ENCODE measurements at places on chromosomes 2 and 18.

GRCh38 chr2:220224691-220225543 is 597.5 kb downstream of the SLC4A3 start:
- peak; percentile 89 for DNase-seq

- DNase-seq, result no peak
Observed at GRCh38 chr18:48663931-48664847, 125.4 kb downstream of the CTIF start.

DNA sequence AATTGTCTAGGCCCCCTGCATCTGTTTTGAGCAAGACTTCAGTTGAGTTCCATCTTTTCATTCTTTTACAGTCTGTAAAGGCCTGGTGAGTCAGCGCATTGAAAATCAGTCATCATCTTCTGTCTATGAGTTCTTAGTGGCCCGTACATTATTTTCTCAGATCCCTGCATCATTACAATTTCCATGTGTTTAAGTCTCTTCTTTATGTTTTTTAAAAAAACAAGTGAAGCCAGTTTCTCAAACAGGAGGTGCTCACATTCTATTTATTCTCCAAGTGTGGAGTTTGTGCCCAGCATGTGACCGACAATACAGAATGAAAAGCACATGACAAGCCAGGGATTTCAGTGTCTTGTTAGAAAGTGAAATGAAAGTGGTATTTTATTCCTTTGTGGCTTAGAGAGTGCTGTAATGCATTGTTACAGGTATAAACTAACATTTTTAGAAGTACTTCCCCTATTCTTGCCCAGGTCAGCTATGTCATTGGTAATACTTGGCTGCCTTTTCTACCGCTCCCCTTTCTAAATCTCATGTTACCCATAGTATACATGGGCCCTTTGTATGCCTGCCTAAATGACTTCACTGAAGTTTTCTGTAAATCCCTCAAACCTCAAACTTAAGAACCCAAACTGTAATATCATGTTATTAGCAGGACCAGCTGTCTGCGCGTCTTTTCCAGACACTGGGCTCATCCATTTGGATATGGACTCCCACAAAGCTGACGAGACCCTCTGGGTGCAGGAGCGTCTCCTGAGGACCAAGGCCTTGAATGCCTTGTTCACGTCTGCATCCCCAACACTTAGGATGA is 67.6 kb downstream of the FEZ2 start:
- DNase-seq, result no peak

GRCh38 chr2:101256316-101256715 is 3.6 kb downstream of the CNOT11 start:
- no peak for DNase-seq

DNA sequence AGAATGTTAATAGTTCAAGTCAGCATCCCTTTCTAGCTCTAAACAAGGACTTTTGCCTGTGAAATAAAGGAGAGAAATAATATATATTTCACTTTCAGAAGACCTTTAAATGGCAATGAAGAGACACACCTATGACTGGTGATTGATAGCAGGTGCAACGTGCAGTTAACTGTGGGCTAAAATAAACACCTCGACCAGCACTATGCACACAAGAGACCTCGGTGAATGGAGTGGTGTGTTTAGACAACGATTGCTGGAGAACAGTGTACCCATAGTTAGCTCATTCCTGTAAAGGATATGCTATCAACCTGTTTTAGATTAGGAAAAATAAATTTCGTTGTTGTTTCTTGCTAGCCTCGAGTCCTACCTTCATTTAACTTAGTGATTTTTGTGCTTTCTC is 143.4 kb downstream of the NR4A2 start:
- no peak for DNase-seq

GRCh38 chr2:126916744-126917143 is 18.1 kb downstream of the TEX51 start:
- no peak for DNase-seq

DNA sequence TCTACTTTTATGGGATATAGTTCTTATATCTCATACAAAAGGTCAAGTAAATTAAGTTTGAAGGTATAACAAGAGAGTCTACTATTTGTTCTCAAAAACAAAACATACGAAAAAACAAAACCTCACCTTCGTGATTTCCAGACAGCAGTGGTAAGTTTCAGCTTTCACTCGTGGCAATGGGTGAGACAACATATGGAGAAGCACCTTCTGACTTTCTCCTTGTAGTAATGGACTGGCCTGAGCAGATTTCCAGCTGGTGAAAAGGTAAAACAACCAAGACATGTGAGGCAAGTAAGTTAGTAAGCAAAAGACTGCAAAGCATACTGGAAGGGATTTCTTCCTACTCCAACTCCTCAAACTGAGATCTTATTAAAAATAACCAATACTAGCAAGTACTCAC is 39.6 kb downstream of the RTTN start:
- DNase-seq, result no peak

GRCh38 chr2:204988836-204989235 is 443.6 kb downstream of the PARD3B start:
- DNase-seq, result no peak

DNA sequence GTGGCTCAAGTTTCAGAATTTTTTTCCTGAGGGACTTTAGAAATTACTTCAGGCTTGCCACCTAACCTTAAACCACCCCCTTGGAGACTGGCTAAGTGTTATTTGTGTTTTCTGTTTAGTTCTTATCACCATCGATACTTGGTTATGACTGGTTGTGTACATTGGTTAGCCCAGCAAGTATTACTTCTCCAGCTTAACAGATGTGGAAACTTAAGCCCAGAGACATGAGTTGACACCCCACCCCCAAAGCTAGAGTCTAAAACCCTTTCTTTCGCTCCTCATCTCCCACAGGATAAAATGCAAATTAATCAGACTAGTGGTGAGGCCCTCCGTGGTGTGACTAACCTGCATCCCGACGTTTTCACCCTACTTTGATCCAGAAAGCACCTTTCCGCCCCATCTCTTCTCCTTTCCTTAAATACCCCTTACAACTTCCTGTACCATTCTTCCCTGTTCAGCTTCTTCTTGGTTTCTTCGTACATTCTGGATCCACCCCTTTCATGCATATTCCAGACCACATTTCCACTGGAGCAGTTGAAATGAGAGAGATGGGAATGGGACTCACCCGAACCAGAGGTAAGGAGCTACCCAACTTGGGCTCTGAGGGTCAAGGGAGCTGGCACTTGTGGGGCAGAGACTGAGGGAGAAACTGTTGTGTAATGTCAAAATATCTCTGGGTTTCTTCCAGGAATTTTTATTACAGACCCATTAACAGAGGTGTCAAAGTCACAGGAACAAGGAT is 819 bp upstream of the MAP3K2 start:
- DNase-seq, result no peak

- no peak for DNase-seq
Observed at GRCh38 chr2:139271149-139271548, 491.0 kb upstream of the NXPH2 start.

All from epithelial cell of prostate (primary cell).